Mesenchymal stem cell (in vitro differentiated cells and primary cell): ENCODE measurements at places on chromosomes 12 and 14.

DNA sequence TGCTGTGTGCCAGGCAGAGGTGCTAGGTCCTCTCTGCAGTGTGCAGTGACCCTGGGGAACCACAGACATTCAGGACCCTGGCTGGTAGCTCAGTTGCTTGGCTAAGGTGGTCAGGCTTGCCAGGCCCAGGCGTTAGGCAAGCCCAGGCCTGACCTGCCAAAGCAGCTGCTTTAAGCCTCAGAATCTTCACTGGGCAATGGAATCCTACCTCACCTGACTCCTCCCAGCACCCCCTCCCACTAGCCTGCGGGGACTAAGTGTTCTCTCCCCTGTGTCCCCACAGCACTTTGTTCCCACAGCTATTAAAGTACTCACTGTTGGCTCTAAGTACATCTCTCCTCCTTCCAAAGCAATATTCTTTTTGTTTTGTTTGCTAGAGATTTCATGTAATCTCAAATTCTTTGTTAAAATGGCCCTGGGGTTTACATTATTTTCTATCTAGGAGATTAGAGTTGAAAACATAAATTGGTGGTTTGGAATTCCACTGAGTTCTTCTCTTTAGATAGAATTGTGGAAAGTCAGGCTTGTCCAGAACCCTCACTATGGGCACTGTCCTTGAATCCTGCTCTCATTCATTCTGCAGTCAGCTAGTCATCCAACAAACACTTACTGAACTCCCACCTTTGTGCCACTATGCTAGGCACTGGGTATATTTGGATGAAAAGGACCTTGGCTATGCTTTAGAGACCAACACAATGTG lies 44.4 kb downstream of the DGLUCY start:
- H3K36me3 ChIP-seq = peaks cover 34% of the 10 kb centered on the region
- H3K4me3 ChIP-seq = no peak overlapping the region
- H3K4me1 ChIP-seq = peaks cover 18% of the 10 kb centered on the region
- DNase-seq = no peak
- H3K27ac ChIP-seq = no peak overlapping the region

DNA sequence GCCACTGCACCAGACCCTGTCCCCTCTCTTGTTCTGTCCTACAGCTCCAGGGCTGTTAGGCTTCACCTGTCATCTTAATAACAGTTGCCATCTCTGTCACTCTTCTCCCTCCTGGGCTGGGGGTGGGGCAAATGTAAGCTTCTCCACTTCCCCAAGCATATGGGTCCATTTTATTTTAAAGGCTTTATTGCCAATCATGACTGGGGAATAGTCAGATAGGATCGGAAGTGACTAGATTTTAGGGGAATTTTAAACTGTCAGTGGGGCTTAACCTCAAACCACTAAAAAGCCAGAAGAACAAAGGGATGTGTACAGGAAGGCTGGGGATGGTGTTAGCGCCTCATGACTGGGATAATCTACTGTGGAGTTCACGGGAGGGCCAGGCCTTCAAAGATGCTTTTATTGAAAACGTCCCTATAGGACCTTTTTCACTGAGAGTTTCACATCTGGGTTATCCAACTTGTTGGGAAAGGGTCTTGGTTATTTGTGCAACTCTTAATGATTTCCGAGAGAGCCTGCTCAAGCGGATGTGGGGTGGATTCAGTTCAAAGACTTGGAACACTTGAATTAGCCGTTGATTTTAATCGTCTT lies 41.6 kb downstream of the CHST11 start:
- H3K4me3 ChIP-seq = no peak overlapping the region
- DNase-seq = no peak
- H3K36me3 ChIP-seq = no peaks in the 10 kb centered on the region
- no peaks in the 10 kb centered on the region for H3K4me1 ChIP-seq
- no peak overlapping the region for H3K27ac ChIP-seq

- peaks cover 18% of the 10 kb centered on the region for H3K4me1 ChIP-seq
- peak; percentile 6 for DNase-seq
- H3K4me3 ChIP-seq = no peak overlapping the region
- peaks cover 26% of the 10 kb centered on the region for H3K27me3 ChIP-seq
Observed at GRCh38 chr12:98754095-98754494, 109.0 kb downstream of the APAF1 start.

DNA sequence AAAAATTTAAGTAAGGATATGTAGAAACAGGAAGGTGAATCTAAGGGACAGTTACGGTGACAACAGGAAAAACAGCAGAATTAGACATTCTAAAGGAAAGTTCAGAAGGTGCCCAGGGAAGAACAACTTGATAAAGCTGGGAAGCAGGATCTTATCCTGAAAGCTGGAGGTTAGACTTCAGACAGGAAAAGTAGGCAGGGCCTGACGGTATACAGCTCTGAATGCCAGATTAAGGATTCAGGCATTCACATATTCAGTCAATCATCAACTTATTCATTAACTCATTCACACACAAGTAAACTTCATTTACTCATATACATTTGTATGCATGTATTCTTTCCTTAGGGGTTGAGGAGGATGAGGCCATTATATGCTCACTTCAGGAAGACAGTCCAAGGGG lies 81.3 kb downstream of the RALGAPA1 start:
- H3K27ac ChIP-seq = no peak overlapping the region
- no peak overlapping the region for H3K4me3 ChIP-seq
- DNase-seq = no peak
- no peaks in the 10 kb centered on the region for H3K27me3 ChIP-seq
- peaks cover 3% of the 10 kb centered on the region for H3K36me3 ChIP-seq
- peaks cover 2% of the 10 kb centered on the region for H3K4me1 ChIP-seq

DNA sequence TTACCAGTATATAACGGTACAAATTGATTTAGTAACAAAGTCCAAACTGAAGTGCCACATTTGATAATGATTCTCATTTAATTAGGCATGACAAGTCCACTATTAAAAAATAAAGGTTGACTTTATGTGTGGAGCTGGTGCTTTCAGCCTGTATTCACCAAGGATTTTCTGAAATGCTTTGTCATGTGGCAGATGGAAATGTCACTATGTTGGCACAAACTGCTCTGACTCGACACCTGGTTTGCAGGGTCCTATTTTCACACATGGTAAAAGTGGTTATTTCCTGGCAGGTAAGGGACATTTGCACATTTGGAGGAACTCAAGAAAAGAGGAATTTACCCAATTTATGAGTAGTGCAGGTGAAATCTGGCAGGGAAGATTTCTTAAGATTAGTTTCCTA lies 572.6 kb upstream of the MDGA2 start:
- DNase-seq = no peak
- H3K4me1 ChIP-seq = no peaks in the 10 kb centered on the region
- no peaks in the 10 kb centered on the region for H3K27me3 ChIP-seq
- no peaks in the 10 kb centered on the region for H3K36me3 ChIP-seq
- no peak overlapping the region for H3K4me3 ChIP-seq

- H3K36me3 ChIP-seq = no peaks in the 10 kb centered on the region
- H3K27me3 ChIP-seq = no peaks in the 10 kb centered on the region
- no peaks in the 10 kb centered on the region for H3K4me1 ChIP-seq
- H3K27ac ChIP-seq = no peak overlapping the region
Observed at GRCh38 chr12:64170024-64170423, 52.1 kb downstream of the KICS2 start.

DNA sequence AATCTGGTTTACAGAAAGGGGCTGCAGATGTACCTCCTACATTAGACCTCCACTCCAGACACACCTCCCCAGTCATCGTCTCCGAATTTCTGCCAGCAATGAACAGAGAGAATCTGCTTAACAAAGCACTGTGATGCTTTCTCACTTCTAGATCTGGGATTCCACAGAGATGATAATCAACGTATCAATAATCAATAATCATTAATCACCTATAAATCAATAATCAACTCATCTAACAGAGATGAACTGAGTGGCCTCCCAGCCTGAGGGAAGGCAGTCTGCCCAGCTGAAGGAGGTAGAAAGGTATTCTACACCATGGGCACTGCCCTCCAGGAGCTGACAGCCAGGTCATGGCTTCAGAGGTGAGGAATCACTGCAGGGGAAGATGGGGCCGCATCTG lies 183.2 kb downstream of the TMEM132D start:
- no peaks in the 10 kb centered on the region for H3K36me3 ChIP-seq
- H3K4me1 ChIP-seq = no peaks in the 10 kb centered on the region
- no peaks in the 10 kb centered on the region for H3K27me3 ChIP-seq
- no peak overlapping the region for H3K4me3 ChIP-seq
- no peak for DNase-seq

- H3K4me1 ChIP-seq = peaks cover under 1% of the 10 kb centered on the region
- H3K27ac ChIP-seq = no peak overlapping the region
- no peak overlapping the region for H3K4me3 ChIP-seq
- peaks cover 20% of the 10 kb centered on the region for H3K36me3 ChIP-seq
Observed at GRCh38 chr12:1639538-1639937, 10.5 kb downstream of the WNT5B start.

DNA sequence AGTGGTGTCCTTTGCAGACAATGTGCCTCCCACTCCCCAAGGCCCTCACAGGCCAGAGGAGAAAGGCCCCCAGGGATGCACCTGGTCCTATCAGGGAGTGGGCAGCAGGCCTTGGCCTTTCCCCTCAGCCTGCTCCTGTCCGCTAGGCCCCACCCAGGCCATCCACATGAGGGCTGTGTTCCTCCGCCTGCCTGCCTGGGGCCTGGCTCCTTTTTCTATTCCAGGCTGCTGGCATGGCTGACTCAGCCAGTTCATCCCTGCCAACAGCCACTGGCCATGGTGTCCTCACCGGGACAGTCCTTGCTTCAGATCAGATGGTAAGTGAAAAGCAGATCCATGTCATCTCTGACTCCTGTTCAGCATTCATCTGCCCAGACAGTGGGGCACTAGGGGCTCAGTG lies 13.4 kb downstream of the ISM2 start:
- no peak overlapping the region for H3K27ac ChIP-seq
- DNase-seq = no peak
- H3K4me3 ChIP-seq = no peak overlapping the region
- no peaks in the 10 kb centered on the region for H3K36me3 ChIP-seq
- H3K27me3 ChIP-seq = peaks cover 4% of the 10 kb centered on the region
